ENCODE measurements at places on chromosomes 4 and X.
A peak's percentile ranks its signal among the peaks of the same experiment; 100 is the strongest.

DNA sequence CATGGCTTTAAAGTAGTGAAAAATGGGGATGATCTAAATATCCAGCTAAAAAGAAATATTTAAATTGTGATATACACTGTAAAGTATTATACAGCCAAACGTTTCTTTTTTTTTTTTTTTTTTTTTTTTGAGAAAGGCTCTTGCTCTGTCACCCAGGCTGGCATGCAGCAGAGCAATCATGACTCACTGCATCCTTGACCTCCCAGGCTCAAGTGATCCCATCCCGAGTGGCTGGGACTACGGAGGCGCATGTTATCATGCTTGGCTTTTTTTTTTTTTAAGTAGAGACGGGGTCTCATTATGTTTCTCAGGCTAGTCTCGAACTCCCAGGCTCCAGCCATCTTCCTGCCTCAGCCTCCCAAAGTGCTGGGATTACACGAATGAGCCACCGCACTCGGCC lies 17.1 kb downstream of the SMIM14 start:
- DNase-seq: no peak

GRCh38 chr4:87950493-87950892 lies 25.0 kb upstream of the SPP1 start:
- DNase-seq: no peak

DNA sequence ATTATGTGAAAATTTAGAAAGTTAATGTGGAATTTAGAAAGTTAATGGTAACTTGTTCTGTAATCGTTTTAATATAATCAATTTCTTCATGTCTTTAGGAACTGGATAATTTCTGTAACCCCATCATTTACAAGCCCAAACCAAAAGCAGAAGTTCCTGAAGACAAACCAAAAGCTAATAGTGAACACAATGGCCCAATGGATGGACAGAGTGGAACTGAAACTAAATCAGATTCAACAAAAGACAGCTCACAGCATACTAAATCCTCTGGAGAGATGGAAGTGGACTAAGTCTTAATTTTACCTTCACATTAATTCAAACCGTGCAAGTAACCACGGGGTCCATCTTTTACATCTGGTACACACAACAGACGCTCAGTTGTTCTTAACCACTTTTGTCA lies 48.1 kb upstream of the PLK4 start:
- DNase-seq: no peak

- no peak for DNase-seq
These were observed 3.6 kb upstream of the SLAIN2 start for GRCh38 chr4:48337731-48338130.

DNA sequence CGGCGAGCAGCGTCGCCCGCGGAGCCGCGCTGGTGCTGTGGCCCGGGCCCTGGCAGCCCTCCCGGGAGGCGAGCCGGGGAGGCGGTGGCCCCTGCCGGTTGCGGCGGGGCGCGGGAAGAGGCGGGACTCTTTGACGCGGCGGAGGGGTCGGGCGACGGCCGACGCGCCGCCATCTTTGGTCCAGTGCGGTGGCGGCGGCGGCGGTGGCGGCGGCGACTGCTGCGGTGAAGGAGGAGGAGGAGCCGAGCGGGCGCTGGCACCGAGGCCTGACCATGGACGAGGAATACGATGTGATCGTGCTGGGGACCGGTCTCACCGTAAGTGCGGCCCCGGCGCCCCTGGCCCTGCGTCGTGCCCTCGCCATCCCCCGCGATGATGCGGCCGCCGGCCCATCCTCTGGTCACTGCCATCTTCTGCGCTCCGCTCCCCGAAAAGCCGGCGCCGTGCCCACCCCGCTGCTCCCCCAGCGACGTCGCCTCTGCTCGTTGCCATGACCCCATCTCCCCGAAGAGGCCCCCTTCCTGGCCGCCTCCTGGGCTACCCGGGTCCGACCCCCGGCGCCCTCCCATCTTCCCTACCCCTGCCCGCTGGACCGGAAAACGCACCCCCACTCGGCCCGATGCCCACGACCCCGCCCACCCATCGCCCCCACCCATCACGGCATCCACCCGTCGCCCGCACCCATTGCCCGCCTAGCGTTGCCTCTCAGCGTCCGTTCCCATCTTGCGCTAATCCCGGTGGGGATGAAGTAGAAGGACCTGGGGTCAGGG lies at the start of gene GDI1:
GDI1 (plus strand) TSS at position 172 of the 770 bp plus-strand sequence; CDS start at position 273, 101 bp downstream.
- peak; percentile 28 for DNase-seq

DNA sequence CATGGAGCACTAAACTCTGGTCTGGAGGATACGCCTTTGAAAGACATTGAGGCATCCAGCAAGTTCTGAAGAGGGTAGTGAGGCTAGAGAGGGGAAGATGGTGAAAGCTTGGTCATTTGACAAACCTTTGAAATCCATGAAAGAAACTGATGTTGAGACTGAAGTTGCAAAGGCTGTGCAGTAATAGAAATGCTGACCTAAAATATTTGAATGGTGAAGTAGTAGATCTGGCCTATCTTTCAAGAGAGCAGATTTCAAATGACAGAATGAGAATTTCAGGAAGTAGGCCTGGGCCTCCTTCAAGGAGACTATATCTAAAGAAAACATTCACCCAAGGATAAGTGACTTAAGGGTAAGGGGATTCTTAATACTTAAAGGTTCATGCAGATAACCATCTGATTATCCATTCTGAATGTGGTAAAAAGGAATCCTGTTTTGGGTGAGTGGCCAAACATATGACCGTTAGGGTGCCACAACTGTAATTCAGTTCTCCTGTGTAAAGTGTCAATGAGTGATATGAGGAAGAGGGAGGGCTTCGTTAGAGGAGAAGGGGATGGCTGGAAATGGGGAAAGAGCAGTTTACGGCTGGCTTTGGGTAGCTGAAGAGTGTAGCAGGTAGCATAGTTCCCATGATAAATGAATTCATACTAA lies 62.2 kb downstream of the AMELX start:
- no peak for DNase-seq

DNA sequence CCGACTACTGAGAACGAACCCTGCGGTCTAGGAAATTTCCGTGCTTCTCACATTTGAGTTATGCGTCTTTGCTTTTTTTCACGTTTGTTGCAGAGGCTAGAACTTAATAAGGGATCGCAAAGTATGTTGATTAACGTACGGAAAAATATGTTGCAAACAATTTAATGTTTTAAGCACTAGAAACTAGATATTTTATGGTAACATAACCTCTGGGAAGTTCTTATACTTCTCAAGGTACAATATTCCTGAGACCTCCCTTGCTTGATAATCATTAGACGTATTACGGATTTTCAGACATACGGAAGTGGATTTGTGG lies 639 bp upstream of the PRDM5 start:
- DNase-seq: no peak

DNA sequence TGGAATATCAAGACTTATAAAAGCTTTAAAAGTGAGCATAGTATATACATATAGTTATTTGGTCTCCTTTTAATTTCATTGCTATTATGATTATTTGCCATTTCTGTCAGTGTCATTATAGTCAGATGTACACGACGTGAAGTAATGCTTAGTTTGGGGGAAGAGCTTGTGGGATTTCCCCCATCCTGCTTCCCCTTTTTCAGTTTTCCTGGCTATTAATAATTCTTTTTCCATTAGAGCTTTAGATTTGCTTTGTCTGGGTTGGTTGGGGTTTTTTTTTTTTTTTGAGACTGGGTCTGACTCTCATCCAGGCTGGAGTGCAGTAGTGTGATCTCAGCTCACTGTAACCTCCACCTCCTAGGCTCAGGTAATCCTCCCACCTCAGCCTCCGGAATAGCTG lies 5.4 kb downstream of the ABCE1 start:
- no peak for DNase-seq

GRCh38 chr4:102076622-102077021 lies 268.7 kb downstream of the SLC39A8 start:
- DNase-seq: no peak

DNA sequence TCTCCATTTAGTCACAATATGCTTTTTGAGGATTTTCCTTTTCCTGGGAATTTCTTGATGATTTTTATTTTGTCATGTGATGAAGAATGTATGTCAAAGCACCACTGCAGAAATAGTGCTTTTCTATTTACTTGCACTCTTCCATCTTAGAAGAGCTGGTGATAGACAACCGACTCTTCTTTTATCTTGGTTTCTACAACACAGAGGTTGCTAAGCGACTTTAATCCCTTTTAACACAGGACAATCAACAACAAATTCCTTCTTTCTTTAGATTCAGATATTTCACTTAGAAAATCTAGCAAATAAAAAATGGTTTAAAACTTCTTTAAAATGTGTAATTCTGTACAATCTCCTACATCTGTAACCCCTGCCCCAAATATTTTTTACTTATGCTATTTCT lies 34.6 kb downstream of the TET2 start:
- no peak for DNase-seq

- no peak for DNase-seq
These were observed 67.5 kb upstream of the NPY2R start for GRCh38 chr4:155140889-155141288.

GRCh38 chrX:74458736-74459135 lies 37.4 kb downstream of the SLC16A2 start:
- no peak for DNase-seq

- DNase-seq: no peak
These were observed 196.4 kb upstream of the RADX start for GRCh38 chrX:106415276-106415895.

DNA sequence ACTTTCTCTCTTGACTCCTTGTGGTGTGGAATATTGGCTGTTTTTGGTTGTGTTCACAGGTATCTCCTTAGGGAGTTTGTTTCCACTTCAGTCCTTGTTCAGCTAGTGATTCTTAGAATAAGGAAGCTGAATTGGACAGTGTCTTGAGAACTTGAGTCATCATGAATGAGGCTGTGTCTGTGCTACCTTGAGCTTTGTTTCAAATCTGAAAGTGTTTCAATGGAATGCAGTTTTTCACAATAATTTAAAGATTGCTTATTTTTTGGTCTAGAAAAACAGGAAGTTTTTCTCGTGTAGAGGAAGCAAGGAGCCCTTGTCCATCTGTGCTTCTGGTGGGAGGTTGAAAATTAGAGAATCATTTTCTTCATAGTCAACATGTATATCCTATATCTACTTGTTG lies 76.5 kb downstream of the ZNF518B start:
- DNase-seq: no peak

DNA sequence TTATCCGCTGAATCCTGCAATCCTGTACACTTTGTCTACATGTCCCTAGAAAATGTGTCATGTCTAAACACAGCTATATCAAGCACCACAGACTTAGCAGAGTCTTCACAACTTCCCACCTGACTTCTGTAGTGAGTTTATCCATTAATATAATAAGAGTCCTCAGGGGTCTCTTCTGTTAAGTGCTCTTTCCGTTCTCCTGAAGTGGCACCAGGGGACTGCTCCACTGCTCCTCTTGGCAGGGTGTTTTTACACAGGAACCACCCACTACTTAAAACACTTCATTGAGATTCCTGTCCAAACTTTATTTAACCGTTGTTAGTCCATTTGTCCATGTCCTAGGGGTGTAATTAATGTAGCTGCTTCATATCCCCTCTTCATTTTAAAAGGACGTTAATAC lies 1000.4 kb downstream of the STPG2 start:
- DNase-seq: no peak

DNA sequence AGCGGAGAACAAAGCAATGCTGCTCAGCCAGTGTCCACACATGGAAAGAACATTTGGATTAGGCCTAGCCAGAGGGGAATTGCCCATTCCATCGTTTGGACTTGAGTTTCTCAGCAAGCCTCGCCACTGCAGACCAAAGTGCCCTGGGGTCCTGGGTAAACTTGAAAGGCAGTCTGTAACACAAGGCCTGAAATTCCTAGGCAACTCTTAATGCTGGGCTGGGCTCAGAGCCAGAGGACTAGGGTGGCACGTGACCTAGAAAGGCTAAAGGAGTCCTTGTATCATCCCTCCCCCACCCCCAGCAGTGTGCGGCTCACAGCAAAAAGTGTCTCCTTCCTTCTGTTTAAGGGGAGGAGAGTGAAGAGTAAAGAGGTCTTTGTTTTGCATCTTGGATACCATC lies 210.4 kb upstream of the ARX start:
- peak; percentile 11 for DNase-seq

- DNase-seq: no peak
These were observed 187.0 kb downstream of the UGT8 start for GRCh38 chr4:114785570-114785969.

DNA sequence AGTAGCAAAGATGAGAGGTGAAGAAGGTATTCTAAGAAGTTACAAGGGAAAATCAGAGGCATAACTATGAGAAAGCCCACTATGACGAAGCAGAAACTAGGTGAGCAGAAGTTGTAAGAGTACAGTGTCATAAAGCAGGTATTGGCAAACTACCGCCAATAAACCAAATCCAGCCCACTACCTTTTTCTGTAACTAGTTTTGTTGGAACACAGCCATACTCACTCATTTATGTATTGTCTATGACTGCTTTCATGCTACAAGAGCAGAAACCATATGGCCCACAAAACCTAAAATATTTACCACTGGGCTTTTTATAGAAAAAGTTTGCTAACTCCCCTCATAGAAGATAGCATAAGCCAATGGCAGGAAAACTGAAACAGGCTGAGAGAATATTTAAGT lies 31.8 kb upstream of the ZCCHC13 start:
- DNase-seq: no peak

- DNase-seq: no peak
These were observed 2387.6 kb downstream of the PCDH7 start for GRCh38 chr4:33107814-33108213.

DNA sequence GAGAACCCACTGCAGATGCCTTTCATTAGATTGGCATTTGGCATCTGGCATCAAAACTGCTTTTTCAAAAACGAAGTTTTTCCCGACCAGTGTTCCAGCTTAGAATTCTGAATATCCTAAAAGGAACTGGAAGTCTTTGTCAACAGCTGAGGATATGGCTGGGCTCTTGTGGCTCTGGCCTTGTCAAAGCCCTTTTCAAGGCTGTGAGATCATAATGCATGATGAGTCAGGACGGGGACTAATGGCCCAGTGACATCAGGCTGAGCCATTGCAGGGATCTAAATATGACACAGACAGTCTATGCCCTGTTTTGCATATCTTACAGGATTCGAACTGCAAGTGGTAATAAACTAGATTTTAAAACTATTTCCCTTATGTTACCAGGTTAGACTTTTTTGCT lies 306.4 kb downstream of the PTTG2 start:
- no peak for DNase-seq

DNA sequence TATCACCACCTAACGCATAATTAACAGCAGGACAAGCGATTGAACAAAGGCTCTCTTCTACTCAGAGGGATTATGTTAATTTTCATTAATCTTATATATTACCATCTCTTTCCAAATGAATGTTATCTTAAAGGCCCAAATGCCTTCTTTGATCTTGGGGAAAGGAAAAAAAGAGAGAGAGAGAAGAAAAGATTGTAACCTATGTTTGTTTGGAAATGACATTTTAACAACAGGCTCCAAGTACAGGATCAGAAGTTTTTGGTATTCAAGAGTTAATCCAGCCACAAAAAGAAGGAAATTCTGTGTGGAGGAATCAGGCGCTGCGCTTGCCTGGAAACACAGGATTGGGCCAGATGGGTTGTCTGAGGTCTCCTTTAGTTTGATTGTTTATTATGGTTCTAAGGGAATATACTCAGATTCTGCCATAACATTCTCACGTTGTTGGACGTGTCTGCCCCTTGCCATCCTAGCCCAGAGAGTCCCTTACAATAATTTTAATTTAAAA lies 100.7 kb upstream of the STX18 start:
- no peak for DNase-seq

- no peak for DNase-seq
These were observed 2.4 kb downstream of the KLHL2 start for GRCh38 chr4:165209796-165210195.

- DNase-seq: no peak
These were observed 13.4 kb upstream of the NHS start for GRCh38 chrX:17361620-17362019.

Data from left lung (tissue), 14 donors.